ENCODE measurements at places on chromosomes 11 and 22. TPM values are rescaled to one million over a fixed set of nuclear protein-coding genes. Genes with fewer than 3 reads are reported as not detected.

CD3G gene
- 0.27 TPM for total RNA-seq

- DNase-seq = no peak
Observed at GRCh38 chr22:46684706-46685105, 53.3 kb downstream of the CERK start.

GRCh38 chr11:86664930-86665329 is 7.5 kb downstream of the ME3 start:
- no peak for DNase-seq

ANGPTL5 gene
- 0.77 TPM for total RNA-seq

DNA sequence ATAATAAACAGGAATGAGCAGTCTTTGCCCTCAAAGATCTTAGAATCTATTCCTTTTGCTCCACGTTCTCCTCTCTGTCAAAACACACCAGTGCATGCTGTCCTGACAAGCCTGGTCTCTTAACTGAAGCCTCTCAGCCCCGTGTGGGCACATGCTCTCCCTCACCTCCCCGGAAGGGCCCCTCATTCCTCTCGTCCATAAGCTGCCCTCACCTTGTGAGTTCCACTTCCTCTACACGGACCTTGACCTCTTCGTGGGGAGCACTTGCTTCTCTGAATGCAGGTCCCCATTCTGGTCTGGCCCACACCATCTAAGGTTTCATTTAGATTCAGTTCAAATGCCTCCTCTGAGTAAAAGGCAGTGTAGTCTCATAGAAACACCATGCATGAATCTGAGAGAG is 412.3 kb upstream of the SYN3 start:
- DNase-seq = no peak

TRIM48 gene
- not detected for total RNA-seq

GRCh38 chr22:20159076-20159475 is 8.2 kb upstream of the CCDC188 start:
- no peak for DNase-seq

TRIM49C gene
- total RNA-seq = not detected

DNA sequence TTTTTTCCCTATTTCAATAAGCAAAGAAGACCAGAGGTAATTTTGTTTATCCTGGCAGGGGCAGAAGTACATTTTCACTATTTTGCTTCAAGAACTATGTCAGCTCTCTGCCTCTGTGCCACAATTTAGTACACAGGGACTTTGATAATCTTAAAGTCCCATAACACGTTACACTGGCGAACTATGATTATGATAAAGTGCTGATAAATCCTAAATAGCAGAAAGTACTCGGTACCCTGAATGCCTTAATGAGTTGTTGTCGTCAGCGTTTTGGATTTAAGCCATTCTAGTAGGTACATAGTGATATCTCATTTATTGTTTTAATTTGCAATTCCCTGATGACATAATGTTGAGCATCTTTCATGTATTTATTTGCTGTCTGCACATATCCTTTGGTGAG is 16.6 kb upstream of the PHOX2A start:
- no peak for DNase-seq

GGA1 gene
- total RNA-seq = 30.8 TPM

DNA sequence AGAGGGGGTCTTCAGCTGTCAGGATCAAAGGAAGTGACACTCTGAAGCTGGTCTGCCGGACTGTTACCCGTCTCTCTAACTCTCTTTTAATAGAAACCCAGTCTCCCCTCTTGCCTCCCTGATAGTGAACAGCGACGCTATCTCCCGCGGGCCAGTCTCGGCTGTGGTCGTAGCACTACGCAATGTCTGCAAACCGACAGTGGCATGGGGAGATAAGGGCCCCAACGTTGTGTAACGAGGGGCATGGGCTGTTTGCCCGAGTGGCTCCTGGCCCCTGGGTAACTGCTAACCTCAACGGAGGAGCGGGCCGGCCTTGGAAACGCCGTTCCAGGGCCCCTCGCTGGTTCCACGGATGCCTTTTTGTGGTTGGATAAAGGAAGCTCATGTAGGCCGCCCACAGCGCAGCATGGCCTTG is 23.3 kb downstream of the ZBTB16 start:
- DNase-seq = no peak

DNA sequence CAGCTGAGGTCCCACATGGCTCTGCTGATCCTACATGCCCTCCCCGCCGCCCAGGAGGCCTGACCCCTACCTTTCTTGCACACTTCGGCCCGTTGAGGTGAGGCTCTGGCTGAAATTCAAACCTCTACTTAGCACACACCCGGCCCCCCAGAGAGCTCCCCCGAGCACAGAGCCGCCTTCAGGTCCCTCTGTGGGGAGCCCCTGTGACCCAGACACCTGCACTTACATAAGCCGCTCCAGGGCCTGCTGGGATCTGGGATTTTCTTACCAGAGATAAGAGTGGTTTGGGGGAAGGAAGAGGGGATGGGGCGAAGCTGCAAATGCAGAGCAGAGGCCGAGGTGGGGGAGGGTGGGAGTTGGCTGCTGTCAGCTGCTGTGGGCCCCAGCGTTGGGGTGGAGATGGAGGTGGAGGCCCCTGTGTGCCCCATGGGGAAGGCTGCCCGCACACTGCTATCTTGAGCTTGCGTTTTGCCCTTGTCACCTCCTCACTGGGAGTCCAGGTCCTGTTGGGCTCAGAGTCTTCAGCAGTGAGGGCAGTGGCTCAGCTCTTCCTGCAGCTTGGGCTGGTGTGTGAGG is 30.6 kb downstream of the CAPN1 start:
- DNase-seq = no peak

DNA sequence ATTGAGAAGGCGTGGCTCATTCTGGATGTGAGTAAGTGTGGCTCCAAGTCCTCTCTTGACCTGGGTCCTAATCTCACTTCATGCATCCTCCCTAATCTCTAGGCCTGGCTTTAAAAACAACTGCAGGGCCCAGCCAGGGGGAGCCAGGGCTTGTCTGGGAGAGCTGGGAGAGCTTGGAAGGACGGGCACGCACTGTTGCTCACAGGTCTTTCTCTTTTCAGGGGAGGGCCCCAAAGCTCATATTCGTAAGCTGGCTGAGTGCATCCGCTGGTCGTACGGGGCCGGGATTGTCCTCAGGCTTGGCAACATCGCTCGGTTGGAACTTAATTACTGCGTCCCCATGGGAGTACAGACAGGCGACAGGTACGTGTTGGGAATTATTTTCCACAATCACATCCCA is 34.1 kb upstream of the PARVB start:
- DNase-seq = no peak

- no peak for DNase-seq
Observed at GRCh38 chr11:104619751-104620150, 278.5 kb downstream of the CASP12 start.

DNA sequence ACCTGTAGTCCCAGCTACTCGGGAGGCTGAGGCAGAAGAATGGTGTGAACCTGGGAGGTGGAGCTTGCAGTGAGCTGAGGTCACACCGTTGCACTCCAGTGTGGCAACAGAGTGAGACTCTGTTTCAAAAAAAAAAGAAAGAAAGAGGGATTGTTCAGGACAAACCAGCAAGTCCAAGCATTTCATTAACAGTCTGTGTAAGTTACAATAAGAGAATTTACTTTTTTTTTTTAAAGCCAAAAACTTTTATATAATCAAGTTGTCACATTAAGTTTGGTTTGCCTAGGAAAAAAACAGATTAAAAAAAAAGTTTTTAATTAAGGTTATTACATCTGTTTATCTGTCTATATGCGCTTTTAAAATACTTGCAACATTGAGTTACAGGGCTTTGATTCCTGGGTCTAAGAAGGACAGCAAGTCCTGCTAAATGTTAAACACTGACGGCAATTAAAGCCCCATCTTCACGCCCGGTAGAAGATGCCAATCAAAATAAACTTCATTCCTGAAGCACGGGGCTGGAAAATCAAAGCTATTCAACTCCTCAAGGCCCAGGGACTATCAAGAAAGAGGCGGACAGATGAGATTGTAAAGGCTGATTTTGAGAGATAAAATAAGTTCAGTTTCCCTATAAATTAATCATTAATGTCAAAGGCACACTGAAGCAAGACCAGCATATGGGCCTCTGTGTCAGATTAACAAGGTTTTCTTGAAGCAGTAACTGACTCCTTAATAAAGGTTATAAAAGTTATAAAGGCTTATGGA is 10.7 kb downstream of the TMEM138 start:
- no peak for DNase-seq

RBMXL2 gene
- total RNA-seq = not detected

- DNase-seq = no peak
Observed at GRCh38 chr11:68844801-68845200, 3.1 kb upstream of the CPT1A start.

DNA sequence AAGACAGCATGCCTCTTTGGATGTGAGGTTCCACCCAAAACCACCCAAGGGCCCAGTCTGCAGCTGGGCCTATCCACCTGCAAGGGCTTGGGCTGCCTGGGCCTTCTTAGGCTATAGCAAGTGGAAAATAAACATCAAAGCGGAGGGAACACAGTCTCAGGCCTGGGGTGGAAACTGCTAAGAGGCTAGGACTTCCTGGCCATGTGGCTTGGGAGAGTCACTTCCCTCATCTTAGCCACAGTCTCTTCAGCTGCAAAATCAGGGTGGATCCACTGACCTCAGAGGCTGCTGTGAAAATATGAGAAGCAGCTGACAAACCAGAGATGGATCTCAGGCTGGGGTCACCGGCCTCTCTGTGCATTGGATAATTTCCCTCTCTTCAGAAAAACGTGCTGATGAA is 30.6 kb upstream of the TFIP11 start:
- DNase-seq = no peak

DNA sequence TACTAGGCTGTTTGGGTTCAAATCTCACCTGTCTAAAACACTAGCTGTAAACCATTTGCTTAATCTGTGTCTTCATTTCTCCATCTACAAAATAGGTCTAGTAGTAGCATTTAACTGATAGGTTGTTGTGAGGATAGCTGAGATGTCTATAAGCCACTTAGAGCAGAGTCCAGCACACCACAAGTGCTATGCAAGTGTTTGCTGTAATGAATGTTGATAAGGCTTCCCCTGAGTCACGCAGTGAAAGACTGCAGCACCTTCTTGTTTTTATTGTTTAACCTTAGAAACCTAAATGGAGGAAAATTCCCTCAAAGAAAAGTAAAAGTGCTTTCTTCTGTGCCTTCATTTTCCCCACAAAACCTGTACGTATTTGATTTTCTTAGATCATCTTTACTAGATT is 23.1 kb upstream of the LDHA start:
- no peak for DNase-seq

APOA4 gene
- total RNA-seq = not detected

KDM4D gene
- 0.76 TPM for total RNA-seq

GRCh38 chr11:62457478-62457877 is 38.6 kb downstream of the SCGB1A1 start:
- no peak for DNase-seq

Measured in heart left ventricle (tissue), 16 donors.